ENCODE measurements at places on chromosomes 16 and 17.

GRCh38 chr17:48997827-48998586 lies 822 bp downstream of the IGF2BP1 start:
- no peak for DNase-seq

GRCh38 chr17:4003131-4003500 lies 38.9 kb upstream of the ATP2A3 start:
- DNase-seq = no peak

- DNase-seq = no peak
Measured at GRCh38 chr17:77189148-77189547, 48.4 kb downstream of the SEC14L1 start.

DNA sequence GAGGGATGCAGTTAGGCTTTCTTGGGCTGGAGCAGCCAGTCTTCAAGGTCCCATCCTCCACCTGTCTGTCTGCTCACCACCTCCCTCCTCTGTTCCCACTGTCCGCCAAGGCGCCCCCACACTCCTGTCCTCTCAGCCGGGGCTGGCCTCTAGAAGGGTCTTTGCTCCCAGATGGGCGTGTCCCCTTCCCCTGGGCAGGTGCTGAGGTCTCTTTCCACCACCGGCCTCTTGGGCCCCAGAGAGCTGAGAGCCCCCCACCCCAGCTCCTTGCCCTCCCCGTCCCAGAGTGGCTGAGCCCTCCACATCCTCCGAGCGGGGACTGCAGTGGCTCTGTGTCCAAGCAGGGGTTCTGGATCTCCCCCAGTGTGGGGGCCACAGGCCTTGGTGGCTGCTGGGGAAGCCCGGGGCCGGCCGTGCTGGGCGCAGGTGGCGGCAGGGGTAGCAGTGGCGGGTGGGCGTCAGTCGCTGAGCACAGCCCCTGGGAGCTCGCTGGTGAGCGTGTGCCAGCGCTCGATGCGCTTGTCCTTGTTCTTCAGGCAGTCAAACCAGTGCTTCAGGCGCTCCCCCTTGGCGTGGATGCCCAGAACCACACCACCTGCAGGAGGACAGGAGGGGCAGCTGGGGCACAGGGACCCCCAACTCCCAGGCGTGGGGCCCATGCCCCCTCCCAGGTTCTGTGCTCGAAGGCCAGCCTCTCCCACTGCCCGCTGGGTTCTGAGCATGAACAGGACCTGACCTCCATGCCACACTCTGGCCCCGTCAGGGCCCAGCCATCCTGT lies 9.8 kb downstream of the SCGB1C2 start:
- no peak for DNase-seq

DNA sequence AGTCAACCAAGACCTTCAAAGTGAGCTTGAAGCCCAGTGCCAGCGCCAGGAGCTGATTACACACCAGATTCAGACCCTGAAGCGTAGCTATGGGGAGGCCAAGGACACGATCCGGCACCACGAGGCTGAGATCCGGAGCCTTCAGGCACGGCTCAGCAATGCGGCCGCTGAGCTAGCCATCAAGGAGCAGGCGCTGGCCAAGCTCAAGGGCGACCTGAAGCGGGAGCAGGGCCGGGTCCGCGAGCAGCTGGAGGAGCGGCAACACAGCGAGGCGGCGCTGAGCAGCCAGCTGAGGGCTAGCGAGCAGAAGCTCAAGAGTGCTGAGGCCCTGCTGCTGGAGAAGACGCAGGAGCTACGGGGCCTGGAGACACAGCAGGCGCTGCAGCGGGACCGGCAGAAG lies 42.0 kb downstream of the PLD6 start:
- no peak for DNase-seq

- peak; percentile 75 for DNase-seq
Measured at GRCh38 chr17:13337864-13338371, 263.8 kb downstream of the HS3ST3A1 start.

- no peak for DNase-seq
Measured at GRCh38 chr17:80782536-80783427, 208.9 kb upstream of the CHMP6 start.

DNA sequence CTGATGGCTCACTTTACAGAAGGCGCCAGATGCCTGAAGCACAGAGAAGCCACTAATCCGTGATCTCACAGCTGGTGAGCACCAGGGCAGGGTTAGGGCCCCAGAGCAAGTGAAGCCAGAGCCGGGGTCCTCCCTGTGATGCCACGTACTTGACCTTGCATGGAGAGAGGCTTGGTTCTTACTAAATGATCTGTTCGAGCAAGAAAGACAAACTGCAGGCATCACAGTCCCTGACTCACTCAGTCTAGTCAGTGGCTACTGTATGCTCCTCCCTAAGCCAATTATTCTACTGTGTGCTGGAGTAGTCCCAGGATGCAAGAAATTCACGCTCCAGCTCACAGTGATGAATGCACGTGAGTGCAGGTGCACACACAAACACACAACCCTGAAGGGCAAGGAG lies 55.4 kb downstream of the SDK2 start:
- DNase-seq = no peak

DNA sequence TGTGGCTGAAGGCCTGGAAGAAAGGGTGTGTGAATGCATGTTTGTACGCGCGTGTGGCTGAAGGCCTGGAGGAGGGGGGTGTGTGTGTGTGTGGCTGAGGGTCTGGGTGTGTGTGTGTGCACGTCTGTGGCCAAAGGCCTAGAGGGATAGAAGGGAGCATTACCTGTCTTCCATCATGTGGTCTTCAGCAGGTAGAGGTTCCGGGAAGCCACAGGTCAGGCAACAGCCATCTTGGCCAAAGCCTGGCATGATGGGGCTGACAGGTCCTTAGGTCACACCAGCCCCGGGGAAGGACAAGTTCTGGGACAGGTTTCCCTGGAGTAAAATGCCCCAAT lies 5.2 kb downstream of the LITAFD start:
- no peak for DNase-seq

- DNase-seq = no peak
Measured at GRCh38 chr17:69428252-69428980, 13.9 kb downstream of the MAP2K6 start.

DNA sequence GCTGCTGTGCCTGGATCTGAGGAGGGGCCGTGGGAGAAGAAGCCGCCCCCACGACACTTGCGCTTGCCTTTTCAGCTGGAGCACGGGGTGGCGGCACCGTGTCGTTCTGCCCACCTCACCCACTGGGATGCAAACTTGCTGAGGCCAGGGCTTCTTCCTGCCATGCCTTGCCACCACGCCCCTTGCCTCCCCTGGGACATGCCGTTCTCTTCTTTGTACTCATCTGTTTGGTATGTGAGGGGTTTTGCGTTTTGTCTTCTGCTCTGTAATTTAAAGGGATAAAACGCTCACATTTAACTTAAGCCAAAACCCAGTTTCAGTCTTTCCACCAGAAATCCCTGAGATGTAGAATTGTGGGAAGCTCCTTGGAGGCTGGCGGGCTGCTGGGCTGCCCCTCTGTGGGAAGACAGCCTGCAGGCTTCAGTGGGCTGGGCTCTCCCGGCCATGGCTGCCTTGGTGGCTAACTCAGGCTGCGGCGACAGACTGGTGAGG lies 180.2 kb downstream of the RPTOR start:
- DNase-seq = no peak

- DNase-seq = no peak
Measured at GRCh38 chr17:83125515-83126274, 46.3 kb downstream of the METRNL start.

- DNase-seq = no peak
Measured at GRCh38 chr17:76524598-76525512, 12.7 kb downstream of the CYGB start.

DNA sequence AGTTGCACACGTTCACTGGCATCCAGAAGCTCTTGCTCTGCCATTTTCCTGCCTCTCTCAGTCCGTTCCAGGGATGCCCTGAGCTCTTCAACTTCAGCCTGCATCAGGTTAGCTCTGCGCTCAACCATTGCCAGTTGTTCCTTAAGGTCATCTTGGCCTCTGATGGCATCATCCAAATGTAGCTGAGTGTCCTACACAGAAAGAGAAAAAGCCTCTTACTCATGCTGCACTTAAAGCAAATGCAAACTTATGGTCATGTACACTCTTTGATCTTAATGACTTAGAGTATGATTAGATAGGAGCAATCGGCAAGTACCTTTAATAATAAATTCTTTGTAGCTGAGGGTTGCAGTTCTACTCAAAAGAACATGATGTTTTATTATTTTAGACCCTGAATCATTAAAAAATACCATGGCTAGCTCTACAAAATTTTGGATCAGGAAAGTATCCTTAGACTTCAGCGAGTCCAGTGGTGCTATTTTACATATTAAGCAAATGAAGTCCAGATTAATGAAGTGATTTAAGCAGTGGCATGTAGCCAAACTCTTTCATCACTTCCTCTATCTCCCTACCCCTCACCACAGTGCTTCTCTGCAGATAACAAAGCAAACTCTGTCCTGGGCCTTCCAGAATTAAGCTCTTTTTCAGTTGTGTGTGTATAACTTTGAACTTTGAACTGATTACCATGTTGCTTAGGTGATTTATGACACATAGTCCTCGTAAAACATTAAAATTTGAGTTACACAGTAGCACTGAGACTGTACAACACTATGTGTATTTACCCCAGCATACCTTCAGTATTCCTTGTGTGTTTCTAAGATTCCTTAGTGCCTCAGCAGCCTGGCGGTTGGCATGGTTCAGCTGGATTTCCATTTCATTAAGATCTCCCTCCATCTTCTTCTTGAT lies 22.1 kb downstream of the MYH4 start:
- DNase-seq = no peak

- no peak for DNase-seq
Measured at GRCh38 chr16:63037761-63038396, 1001.6 kb upstream of the CDH8 start.

GRCh38 chr17:17944743-17945142 lies 27.5 kb downstream of the TOM1L2 start:
- DNase-seq = no peak

- no peak for DNase-seq
Measured at GRCh38 chr17:75492555-75493168, 22.7 kb downstream of the CASKIN2 start.

GRCh38 chr17:38896346-38896954 lies 26.6 kb downstream of the LASP1 start:
- DNase-seq = no peak

DNA sequence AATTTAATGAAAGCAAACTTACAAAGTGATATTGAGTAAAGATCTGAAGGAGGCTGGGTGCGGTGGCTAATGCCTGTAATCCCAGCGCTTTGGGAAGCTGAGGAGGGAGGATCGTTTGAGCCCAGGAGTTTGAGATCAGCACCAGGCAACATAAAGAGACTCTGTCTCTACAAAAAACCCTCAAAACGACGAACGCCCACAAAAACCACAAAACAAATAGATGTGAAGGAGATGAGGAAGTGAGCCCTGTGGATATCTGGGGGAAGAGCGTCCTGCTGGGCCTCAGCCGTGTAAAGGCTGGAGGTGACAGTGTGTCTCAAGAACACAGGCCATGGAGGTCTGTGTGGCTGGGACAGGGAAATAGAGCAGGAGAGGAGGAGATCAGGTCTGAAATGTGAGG lies 68.8 kb downstream of the ITFG1 start:
- DNase-seq = peak; percentile 43

DNA sequence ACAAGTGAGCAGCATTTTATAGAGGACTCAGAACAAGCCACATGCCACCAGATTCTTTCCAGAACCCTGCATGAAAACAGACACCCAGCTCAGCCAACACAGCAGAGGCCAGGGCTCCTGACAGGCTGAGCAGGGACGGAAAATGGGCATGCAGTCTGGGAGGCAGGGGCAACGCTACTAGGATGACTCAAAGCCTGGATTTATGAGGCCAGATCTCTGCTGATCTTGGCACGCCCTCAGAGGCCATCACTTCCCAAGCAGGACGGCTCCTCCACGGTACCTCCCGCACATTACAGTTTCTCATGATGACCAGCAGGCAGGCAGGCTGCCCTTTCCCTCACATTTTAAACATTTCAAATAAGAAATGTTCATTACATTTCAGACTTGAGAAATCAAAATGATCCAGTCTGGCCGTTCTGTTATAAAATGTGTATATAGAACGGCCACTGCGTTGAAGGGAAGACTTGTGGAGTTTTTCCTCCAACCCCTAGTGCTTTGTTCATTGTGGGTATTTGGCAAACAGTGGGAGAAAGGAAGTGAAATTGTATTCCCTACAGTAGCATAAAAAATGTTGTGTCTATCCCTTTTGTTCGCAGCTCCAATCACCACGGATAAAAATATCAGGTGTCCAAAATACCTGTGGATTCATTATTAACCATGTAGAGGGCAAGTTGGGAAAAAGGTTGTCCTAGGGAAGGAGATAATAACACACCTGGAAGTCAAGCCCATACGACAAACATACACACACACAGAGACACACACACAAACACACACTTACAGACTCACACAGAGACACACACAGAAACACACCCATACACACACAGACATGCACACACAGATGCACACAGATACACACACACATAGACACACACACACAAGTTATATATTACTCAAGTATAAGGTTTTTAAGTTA lies 64.8 kb upstream of the ADAMTS18 start:
- DNase-seq = no peak

DNA sequence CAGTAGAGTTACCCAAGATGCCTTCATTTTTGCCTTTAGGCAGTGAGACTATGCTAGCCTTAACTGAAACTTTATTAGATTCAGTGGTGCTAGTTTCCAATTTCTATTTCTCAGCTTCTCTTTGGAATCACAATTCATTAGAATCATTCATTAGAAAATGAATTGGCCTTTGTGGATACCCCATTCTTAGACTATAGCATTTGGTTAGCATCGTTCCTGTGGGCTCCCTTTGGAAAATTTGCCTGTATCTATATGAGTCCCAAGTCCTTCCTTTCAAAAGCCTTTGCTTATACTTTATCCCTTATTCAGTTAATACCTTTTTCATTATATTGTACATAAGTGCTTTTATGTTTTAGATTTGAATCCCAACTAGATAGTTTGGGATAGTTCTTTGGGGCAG lies 187.0 kb upstream of the TBX2 start:
- DNase-seq = no peak

DNA sequence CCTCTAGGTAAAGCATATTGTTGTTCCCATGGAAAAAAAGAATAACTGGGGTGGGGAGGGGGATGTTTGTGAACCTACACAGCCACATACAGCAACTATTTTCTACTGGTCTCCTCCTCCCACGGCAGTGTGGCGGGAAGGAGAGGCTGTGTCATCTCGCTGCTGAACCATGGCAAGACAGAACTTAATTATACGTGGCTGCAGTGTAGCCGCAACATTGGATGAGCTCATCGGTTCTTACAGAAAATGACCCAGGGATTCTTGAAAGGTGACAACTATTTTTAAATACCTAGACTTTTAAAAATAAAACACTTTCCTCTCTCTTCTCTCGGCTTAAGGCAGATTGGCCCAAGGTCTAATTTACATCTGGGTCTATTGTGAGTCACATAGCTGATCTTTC lies 19.8 kb upstream of the TEKT3 start:
- DNase-seq = no peak

DNA sequence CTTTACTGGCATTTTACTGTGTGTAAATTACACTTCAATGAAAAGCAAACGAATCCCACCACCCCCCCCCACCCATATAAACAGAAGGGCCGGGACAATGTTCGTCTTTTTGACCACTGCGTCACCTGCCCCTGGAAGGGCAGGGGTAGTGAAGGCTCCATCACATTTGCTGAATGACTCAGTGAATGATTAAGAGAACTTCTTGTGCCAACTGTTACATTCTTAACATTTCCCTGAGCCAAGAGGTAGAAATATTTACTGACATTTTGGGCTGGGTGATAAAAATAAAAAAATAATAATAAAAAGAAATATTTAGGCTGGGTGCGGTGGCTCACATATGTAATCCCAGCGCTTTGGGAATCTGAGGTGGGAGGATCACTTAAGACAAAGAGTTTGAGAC lies 24.1 kb downstream of the C16orf96 start:
- DNase-seq = no peak

- no peak for DNase-seq
Measured at GRCh38 chr17:59785091-59785799, 77.8 kb downstream of the VMP1 start.

- no peak for DNase-seq
Measured at GRCh38 chr17:7972131-7972785, 30.2 kb upstream of the GUCY2D start.

- DNase-seq = no peak
Measured at GRCh38 chr16:29304251-29304650, 102.3 kb downstream of the NPIPB11 start.

All from hematopoietic multipotent progenitor cell (in vitro differentiated cells).